ENCODE measurements at places on chromosomes 1 and 21.

- DNase-seq: no peak
Observed at GRCh38 chr1:168687816-168688215, 41.2 kb downstream of the DPT start.

DNA sequence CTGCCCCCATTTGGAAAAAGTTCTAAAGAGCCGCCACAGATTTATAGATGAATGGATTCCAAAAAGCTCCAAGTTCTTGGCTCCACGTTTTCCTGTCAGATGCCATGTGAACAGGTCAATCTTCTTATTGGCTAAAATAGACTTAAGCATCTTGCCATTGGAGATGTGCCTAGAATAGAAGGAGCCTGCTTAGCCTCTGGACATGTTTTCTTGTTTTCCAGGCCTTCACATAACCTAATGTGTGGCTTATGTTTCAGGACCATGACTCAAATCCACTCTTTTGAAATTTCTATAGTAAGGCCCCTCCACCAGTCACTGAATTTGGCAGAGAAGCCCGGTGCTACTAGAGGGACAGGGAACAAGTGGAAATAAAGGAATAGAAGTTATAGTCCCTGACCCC lies 31.5 kb downstream of the PHC2 start:
- no peak for DNase-seq

DNA sequence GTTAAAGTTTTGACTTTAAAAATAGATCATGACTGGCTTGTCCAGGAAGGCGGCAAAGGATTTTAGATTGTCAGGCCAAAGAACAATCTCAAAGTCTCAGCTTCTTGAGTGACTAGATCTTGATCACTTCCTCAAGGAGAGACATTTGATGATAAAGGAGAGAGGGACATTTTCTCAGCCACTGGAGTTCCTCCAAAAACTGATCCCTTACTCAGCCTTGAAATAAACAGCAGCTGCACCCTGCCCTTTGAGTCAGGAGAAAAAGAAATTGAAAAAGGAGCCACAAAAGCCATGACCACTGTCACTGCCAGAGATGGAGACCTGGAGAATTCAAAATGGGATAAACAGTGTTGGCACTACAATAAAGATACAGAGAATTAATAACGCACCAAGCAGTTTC lies 288.4 kb upstream of the PRMT6 start:
- no peak for DNase-seq

GRCh38 chr1:44347280-44347679 lies 7.8 kb downstream of the ERI3 start:
- no peak for DNase-seq

DNA sequence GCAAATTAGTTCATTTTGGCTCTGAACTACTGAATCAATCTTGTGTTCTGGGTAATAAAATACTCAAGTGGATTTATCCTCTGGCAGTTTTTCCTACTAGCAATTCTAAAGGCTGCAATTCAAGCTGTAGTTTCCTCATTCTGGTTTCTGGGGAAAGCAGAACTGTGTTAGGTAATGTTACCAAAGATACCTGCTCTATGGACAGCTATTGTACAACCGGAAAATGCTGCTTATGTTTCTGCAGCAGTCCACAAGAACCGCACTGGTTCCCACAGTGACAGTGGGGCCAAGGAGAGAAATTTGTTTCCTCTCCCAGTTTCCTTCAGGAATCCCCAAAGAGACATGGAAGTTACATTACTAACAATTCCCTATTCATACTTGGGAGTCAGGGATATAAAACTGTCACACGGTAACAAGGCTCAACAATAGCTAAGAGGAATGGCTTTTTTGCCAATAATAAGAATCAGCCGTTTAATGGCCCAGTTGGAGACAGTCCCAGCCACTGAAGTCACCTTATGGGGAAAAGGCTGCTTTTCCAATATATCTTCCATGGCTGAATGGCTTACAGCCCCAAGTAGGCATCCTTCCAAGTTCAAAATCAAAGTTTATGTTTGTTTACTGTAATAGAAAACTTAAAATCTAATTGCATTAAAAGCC lies 52.6 kb downstream of the PCNX2 start:
- no peak for DNase-seq

GRCh38 chr1:8458607-8459006 lies 140.7 kb downstream of the SLC45A1 start:
- DNase-seq: no peak

GRCh38 chr1:17155257-17155920 lies 36.1 kb upstream of the PADI2 start:
- no peak for DNase-seq

GRCh38 chr1:59750328-59751003 lies 64.3 kb upstream of the HOOK1 start:
- no peak for DNase-seq

DNA sequence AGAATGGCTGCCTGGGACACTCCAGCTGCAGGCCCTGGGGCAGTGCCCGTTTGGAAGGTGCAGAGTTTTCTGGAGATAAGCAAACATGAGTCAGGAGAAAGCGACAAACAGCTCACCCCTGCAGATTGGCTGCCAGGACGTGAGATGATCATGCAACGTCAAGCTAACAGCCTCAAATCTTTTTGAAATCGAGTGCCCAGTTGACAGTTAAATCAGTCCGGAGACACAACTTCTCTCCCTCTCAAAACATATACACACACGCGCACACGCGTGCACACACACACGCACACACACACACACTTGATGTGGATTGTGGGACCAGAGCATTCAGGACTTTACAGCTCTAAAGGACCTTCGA lies 49.4 kb downstream of the TENT5C start:
- DNase-seq: no peak

- no peak for DNase-seq
Observed at GRCh38 chr1:230315099-230315498, 111.0 kb downstream of the PGBD5 start.

GRCh38 chr1:27058966-27059669 lies 46.5 kb upstream of the TENT5B start:
- peak; percentile 76 for DNase-seq

GRCh38 chr1:107689159-107689558 lies 275.8 kb downstream of the VAV3 start:
- no peak for DNase-seq

DNA sequence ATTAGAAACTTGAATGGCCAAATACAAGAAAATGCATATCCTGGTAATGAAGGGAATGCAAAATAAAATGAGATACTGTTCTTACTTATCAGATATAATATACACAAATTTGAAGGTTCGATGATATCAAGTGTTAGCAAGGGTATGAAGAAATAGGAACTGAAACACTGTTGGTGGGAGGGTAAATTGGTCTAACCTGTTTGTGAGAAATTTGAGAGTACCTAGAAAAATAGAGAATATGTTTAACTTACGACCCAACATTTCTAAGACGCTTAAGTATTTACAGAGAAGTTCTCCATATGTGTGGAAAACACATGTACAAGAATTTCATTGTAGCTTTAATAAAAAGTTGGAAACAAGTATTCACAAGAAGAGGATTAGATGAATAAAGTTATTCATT lies 25.9 kb downstream of the ATG4C start:
- no peak for DNase-seq

- peak; percentile 23 for DNase-seq
Observed at GRCh38 chr1:232244426-232244825, 385.5 kb downstream of the SIPA1L2 start.

GRCh38 chr1:104699433-104699832 lies 949.7 kb downstream of the AMY1C start:
- no peak for DNase-seq

DNA sequence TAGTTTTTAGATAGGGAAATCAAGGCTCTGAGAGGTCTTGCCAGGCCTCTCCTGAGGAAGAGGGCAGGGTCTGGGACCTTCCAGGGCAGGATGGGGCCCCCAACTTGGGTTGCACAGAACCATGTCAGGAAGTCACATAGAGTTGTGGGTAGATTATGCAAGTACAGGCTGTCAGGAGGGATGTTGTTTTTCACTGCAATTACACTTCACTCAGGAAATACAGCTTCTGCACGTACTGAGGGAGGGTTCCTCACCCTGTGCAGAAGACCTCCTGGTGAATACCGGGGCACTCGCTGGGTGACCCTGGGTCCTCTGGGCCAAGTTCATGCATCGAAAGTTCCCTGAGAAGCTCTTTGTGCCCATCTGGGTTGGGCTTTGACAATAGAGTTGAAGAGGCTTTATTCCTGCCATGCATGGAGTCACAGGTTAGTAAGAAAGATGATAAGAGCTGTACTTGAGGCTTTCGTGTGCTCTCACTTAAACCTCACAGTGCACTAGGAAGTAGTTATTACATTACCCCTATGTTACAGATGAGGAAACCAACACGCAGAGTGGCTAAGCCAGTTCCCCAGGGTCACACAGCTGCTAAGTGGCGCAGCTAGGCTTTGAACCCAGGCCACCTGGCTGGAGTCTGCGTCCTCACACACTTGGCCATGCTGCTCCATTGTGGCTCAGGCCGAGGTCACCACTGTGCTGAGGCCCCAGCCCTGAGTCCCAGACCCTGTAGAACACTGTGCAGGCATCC lies 16.2 kb upstream of the TNFRSF1B start:
- no peak for DNase-seq

DNA sequence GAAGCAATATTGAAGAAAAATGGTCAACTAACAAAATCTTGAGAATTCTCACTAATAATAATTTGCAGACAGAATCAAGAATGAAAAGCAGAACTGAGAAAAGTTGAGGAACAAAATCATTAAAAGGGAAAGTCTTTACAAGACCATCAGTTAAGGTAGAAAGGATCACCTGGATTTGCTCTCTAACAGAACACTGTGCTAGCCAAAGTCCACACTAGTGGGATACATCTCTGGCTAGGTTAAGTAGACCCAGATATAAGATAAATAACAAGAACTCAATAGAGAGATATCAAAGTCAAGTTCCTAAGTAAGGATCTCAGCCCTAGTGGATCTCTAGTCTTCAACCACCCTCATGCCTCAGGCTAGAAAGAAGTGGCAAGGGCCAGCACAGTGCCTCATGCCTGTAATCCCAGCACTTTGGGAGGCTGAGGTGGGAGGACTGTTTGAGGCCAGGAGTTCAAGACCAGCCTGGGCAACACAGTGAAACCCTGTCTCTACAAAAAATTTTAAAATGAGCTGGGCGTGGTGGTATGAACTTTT lies 19.6 kb downstream of the IPP start:
- DNase-seq: no peak

GRCh38 chr1:192489047-192489446 lies 86.5 kb upstream of the RGS1 start:
- no peak for DNase-seq

DNA sequence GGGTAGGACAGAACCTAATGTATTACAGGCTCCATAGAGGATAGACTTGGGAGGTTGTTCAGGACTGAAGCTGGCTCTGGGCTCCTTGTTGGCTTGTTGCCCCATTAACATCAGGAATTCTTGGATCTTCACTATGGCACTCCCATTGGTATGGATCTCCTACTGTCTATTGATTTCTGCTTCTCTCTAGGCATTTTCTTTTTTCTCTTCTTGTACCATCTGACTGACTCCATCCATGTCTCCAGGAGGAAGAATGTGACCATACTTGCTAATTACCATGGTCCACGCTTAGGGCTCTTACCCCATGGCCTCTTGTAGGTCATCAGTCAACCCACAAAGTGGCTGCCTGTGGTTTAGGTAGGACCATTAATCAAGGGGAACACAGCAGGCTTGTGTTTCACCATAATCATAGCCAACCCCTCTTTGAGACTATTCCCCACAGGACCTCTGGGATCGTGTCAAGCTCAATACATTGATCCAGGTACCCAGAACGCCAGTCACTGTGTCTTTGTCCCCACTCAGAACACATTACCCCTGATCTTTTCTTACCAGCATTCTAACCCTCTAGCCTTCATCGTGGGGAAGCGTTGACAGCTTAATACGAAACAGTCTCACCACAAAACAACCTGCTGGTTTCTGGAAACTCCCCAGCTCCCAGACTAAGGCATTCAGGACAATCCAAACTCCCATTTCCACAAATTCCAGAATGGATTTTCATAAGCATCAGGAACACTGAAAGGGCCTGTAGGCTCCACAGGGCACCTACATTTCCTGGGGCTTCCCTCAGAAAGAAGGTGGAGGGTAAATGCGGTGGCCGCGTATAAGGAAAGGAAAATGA lies 97.1 kb downstream of the ETS2 start:
- DNase-seq: no peak

- DNase-seq: no peak
Observed at GRCh38 chr1:54229281-54229891, 29.4 kb downstream of the MRPL37 start.

GRCh38 chr21:34510148-34511142 lies 1.6 kb downstream of the KCNE1 start:
- DNase-seq: no peak

DNA sequence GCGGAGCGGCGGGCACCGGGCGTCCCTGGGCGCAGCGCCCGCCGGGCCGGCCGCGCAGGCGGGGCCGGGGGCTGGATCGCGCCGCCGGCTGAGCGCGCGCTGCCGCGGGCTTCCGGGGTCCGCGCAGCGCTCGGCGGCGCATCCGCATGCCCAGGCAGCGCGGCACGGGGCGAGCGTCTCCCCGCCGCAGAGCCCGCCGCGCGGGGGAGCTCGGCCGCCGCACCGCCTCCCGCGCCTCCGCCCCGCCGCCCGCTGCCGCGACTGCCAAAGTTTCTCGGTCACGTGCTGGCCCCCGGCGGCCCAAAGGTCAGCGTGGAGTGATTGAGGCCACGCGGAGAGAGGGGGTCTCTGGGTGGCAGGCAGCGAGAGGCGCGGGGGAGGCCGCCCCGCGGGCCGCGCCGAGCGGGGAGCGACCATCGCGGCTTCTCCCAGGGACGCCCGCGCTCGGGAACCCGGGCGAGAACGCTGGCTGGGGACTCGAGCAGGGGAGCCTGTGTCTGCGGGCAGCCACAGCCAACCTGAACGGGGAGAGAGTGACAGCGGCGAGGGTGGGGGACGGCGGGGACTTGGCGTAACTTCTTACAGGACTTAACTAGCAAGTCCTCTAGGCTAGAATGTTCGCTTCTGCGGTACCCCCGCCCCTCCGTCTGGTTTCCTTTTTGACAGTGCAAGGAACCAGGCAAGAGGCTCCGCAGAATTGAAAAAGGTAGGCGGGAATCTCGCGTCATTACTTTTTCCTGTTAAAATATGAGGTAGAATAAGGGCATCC lies at the start of gene ILDR2:
Gene ILDR2 (minus strand): TSS at position 180 of the 769 bp plus-strand sequence. CDS start 272 bp downstream, outside the sequence.
- peak; percentile 18 for DNase-seq

DNA sequence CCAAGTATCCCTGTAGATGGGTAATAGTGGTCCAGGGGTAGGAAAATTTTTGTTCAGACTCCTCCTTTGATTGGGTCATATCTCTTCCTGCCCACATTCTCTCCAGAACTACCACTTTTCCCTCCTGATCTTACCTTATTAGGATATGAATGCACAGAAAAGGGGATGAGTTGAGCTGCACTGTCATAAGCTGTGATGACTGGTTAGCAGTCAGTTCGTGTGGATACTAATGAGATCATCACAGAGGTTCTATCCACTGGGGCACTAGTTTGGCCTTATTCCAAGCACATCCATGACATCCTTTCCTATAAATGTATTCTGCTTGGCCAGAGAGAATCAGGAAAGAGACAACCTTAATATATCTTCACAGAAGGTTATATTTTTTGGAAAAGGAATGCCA lies 22.1 kb upstream of the TBX15 start:
- no peak for DNase-seq

All from NCI-H2171 (cell line).